ENCODE measurements at places on chromosomes 2 and 18.

DNA sequence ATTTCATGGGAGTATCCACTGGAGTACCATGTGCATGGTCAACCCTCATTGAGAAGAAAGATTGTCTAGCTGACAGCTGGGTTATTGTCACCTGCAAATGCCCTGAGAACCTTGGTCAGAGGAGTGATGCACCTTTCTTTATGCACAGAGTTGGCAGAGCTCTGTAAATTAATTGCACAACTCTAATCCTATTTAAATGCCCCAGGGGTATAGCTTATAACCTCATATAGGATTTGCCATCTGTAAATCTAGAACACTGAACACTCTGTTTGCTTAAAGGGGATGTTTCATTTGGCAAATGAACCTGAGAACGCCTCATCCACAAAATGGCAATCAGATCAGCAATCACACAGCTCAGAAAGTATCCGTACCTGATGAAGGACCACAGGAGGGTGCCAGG is 71.8 kb upstream of the SP5 start:
- DNase-seq: no peak

DNA sequence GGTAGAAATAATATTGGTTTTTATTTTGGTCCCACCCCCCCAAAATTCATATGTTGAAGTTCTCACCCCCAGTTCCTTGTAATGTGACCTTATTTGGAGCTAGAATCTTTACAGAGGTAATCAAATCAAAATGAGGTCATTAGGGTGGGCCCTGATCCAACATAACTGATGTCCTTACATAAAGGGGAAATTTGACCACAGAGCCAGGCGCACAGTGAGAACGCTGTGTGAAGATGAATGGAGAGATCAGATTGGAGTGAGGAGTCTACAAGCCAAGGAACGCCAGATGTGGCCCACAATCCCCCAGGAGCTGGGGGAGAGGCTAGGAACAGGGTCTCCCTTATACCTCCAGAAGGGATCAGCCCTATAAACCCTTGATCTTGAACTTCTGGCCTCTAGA is 31.6 kb upstream of the TRIB2 start:
- DNase-seq: no peak

DNA sequence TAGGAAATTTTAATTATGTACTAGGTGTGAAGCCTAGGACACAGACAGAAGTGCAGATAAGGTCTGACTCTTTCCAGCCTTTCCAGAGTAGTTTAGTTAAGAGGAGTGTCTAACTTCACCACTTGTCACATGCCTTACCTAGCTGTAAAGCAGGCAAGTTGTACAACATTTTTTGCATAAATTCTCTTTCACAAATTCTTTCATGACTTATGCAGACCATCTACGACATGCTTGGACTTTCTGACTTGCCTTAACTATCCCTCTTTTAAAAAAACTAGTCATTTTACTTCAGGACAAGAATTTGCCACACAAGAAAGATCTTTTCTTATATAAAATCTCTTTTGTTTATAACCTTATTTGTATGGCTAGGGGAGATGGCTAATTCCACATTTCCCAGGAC is 1273.6 kb upstream of the SLC39A10 start:
- DNase-seq: no peak

DNA sequence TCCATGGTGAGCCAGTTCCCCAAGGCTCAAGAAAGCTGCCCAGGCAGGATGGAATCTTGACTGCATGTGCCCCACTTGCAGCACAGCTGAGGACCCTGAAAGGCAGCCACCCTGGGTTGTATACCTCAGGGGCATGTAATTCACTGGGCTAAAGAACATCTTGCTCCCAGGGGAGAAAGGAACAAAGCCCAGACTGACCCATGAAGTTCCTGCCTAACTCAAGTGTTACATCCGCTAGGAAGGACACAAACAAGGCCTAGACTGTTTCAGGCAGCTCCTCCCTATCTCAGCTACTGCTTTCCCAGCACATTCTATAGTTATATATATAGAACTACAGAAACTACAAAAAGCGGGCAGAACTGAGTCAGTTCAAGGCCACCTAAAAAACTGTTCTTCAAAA is 69.0 kb downstream of the RBM43 start:
- no peak for DNase-seq

- DNase-seq: no peak
Observed at GRCh38 chr2:72984172-72984671, 66.9 kb downstream of the EMX1 start.

- no peak for DNase-seq
Observed at GRCh38 chr2:219300022-219300421, 9.2 kb downstream of the PTPRN start.

All from GM04503 (cell line).